CD4-positive, CD25-positive, alpha-beta regulatory T cell (primary cell): ENCODE measurements at places on chromosomes 4 and X. TPM values are rescaled to one million over a fixed set of nuclear protein-coding genes. Genes with fewer than 3 reads are reported as not detected.

DNA sequence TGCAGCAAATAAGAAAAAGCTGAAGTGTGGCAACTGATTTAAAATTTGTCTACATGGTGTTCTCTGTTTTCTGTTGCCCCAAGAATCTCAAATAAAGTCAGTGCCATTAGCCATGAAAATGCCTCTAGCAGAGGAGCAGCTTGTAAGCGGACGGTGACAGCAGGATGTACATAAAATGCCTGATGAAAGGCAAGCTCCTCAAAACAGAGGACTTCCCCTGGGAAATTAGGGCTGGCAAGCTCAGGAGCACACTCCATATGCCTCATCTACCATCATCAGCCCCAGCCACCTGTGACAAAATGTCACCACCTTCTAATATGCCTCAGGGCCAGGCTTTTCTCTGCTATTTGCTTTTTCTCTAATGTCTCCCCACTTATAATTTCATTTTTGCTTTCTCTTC lies 54.5 kb downstream of the ASB9 start:
- DNase-seq = no peak

- no peak for DNase-seq
These were observed 411 bp upstream of the VEGFC start for GRCh38 chr4:176793060-176793605.

DNA sequence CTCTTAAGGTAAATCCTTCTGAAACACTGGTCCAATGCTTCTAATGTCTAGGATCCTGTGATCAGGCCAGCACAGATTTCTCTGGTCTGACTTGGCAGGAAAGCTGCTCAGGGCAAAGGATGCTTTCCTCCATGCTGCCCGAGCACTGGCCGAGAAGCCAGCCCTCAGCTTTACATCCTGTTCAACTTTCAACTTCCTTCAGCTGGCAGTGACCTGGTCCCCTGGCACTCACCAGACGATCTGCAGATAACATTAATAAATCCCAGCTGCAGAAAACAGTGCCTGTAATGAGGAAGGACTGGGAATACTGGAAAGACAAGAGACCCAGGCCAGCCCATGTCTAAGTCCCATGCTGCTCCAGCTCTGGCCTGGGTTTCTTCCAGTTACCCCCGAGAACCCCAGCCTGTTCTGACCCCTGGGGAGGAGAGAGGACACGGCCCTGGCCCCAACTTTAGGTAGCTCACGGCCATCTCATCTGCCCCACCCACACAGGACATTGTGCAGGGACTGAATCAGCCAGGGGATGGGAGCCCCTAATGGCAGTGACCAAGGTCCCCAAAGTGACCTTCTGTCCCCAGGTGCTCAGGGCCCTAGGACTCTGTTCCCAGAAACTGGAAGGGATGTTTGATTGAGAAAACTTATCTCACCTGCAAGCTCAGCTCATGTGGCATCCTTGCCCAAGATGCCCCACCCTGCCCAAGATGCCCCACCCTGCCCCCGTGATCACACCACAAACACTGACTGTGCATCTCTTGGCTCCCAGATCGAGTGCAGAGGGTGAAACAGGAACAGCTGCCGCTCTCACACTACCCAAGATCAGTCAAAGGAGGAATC lies 28.0 kb downstream of the JAKMIP1 start:
- DNase-seq = peak; percentile 42

DNA sequence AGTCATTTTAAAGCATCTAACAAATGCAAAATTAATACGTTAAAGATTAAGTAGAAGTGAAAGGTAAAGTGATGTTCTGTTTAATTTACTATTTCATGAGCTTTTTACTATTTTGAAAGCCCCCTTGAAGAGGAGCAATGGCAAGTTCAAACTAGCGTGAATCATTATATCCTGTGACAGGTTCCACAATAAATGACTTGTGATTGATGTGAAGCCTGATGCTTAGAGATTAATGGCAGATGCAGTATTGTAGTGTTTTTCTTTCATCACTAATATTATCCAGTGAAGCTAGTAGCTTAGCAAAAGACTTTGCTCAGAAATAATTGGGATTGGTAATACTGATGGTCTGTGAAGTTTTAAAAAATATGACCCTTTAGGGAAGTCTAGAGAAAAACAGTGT lies 57.3 kb downstream of the STOX2 start:
- DNase-seq = no peak

- DNase-seq = no peak
These were observed 415.0 kb downstream of the CFAP47 start for GRCh38 chrX:36334572-36334971.

GRCh38 chrX:148995661-148996060 lies 495.2 kb downstream of the AFF2 start:
- no peak for DNase-seq

MAB21L2 gene
- not detected for total RNA-seq

HHIP gene
- not detected for total RNA-seq

SLC10A3 gene
- total RNA-seq = 18.4 TPM

APEX2 gene
- total RNA-seq = 9.4 TPM
